ENCODE measurements at places on chromosomes 16 and 17.

DNA sequence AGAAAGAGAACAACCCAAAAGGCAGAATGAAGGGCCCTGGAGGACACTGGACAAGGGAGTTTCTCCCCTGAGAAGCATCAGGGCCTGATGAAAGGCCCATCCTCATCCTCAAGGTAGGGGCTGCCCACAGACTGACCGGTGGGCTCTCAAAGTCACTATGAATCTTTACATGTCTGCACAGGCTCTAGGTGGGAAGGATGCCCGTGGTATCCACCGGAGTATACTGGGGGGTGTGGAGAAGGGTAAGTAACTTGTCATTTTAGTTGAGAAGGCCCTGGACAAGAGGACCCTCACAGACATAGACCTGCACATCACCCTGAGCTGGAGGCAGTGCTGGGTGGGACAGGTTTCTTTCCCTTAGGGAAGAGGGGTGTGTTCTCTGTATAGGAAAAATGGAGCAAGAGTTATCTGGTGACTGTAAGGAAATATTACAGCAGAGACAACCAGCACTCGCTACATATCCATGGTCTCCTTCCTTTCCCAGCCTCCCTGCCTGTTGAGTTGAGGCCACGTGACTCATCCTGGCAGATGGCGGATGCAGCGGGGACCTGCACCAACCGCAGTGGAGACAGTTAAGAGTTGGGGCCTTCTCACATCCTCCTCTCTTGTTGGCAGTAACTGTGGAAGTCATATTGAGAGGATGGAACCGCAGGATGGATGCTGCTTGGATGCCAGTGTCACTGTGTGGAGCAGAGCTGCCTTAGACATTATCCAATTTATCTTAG is 45.6 kb upstream of the KCNJ12 start:
- no peak for DNase-seq

DNA sequence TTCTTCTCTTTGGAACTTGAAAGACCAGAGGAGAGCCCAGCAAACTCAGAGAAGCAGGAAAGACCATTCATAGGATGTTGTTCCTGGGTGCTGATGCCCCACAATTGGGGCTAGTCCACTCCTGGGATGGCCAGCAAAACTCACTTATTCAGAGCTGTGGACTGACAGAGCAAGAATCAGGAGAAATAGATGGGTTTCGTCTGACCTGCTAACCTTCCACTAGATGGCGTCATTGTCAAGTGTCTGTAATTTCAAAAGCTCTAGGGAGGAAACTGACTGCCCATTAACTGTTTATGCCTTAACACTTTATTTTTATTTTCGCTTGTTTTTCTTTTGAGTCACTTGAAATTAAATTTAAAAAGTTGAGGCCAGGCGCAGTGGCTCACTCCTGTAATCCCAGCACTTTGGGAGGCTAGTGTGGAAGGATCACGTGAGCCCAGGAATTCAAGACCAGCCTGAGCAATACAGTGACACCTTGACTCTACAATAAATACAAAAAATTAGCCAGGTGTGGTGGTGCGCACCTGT is 28.7 kb upstream of the MILR1 start:
- DNase-seq: no peak

GRCh38 chr17:80969030-80969673 is 22.5 kb upstream of the CHMP6 start:
- DNase-seq: no peak

- no peak for DNase-seq
These were observed 15.2 kb downstream of the LAT start for GRCh38 chr16:29000019-29000418.

DNA sequence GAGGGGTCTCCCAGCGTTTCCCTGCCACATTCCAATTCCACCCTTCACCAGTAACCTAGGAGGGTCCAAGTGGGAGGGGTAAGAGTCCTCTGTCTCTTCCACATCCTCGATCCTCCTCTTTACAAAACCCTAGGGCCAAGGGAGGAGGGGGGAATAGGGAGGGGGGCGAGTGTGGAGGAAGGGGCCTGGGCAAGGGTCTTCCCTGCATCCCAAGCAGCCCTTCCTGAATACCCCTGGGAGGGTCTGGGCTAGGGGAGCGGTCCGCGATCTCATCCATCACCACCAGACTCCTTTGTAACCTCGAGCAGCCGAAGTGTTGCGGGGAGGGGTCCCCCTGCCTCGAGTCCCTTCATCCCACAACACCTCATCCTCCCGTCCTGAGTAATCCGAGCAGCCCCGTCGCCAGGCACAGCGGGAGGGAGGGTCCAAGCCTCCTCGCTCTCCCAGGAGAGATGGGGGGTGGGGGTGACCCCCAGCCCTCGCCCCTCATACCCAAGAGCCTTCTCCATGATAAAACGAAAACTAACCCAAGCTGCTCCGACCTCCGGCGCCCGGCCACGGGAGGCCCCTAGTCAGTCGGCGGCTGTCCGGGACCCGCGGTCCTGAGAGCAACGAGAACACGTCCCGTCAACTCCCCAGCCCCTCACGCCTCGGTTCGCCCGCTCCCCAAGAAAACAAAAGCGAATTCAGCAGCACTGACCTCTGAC is 502 bp downstream of the SMPD3 start:
- no peak for DNase-seq

DNA sequence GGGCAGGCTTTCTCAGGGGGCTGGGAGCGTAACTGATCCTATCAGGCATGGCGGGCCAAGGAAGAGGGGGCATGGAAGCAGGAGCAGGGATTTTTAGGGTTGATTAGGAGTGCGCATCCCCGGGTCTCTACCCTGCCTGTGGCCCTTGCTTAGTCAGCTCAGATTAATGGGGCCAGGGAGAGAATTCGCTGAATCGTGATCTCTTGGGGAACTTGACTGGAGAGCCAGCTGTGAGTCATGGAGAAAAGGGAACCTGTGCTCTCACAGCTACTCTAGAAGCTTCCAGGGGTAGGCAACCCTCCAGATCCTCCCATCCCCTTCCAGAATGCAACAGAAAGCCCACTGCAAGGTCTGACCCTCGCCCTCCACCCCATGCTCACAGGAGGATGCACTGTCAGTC is 3.6 kb downstream of the FOXN1 start:
- DNase-seq: no peak

GRCh38 chr16:89953671-89954406 is 5.3 kb downstream of the DEF8 start:
- DNase-seq: no peak

- no peak for DNase-seq
These were observed 987 bp upstream of the HASPIN start for GRCh38 chr17:3722716-3723115.

DNA sequence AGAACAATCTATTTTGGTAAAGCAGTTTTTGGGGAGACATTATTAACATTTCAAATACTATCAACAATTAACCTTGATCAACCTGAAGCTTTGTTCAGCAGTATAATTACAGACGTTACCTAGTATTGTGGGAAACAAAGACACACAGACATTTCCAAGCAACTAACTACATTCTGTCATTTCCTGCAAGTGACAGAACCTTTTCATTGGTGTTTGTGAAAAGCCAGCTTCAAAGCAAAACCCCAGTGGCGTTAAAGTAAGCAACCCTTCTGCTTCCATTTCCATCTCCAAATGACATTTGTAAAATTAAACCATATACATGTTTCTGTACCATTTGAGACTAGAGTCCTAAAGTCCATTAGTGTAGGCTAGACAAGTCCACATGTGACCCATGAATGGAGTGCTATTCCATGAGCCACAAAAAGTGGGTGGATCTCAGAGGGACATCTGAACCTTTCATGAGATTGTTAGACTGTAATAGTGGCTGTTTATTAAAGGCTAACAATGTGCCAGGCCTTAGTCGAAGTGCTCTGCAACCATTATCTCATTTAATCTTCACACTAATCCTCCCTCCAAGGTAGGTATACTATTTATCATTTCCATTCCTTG is 101.2 kb downstream of the SSH2 start:
- DNase-seq: no peak

DNA sequence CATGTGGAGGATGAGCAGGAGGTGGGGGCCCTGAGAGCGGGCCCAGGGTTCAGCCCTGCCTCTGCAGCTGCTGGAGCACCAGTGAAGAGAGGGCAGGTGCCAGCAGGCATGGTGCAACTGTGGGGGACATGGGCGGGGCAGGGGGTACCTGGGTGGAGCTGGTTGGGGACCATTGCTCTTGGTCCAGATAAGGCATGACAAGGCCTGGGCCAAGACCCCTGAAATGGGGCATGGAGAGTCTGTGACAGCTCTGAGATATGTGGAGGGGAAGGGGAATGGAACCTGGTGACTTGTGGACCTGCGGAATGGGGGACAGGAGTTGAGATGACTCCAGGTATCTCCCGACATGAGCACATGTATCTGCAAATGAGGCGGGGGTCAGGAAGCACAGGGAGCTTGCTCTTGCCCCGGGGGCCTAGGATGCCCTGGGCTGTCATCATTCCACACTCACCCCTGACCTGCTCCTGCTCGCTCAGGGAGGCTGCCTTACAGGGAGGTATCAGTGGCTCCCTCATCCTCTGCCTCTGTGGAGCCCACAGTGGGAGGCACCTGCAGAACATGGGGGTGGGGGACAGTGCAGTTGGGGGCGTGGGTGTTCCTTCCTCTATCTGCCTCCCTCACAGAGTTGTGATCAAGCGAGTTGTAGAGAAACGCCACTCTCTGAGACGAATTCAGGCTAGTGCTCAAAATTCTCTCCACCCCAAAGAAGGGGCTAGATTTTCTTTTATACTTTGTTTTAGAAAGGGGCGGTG is 40.2 kb downstream of the TMEM235 start:
- DNase-seq: no peak

GRCh38 chr17:44233582-44233981 is 14.1 kb upstream of the UBTF start:
- no peak for DNase-seq

- no peak for DNase-seq
These were observed 61.8 kb downstream of the ARSG start for GRCh38 chr17:68353111-68353521.

DNA sequence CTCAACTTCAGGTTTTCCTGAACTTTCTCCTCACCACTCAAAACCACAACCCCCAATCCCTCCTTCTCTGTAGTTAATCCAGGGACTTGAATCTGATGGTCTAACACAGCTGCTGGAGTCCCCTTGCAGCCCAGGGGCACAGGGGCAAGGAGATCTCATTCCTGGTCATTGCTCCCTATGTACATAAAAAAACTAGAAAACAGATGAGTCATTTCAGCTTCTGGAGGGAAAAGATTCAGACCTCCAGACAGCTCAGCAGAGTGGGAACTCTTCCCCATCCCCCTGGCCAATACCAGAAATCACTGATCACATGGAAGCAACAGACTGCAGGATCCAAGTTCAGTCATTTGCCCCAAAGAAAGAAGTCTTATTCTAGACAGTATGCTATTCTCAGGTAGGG is 62.1 kb downstream of the DYNLRB2 start:
- DNase-seq: no peak

DNA sequence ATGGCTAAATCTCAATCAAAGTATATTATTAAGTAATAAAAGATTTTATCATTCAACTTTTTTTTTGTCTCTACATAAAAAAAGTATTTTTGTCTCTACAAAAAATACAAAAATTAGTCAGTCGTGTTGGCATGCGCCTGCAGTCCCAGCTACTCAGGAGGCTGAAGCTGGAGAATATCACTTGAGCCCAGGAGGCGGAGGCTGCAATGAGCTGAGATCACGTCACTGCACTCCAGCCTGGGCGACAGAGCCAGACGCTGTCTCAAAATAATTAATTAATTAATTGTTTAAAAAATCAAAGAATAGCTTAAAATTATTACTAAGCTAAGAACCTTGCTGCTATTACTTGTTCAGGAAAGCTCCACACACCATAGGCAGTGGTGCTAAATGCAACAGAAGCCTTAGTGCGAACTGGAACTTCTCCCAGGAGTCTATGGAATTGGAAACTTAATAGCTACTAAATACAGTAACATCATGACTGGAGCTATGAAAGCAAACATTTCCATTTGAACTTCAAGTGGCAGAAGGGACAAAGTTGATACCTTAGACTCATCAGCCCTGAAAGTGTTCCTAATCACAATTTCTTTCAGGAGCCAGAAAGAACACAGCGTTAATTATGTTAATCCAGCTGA is 22.6 kb downstream of the ADCY9 start:
- DNase-seq: no peak

- no peak for DNase-seq
These were observed 304.7 kb downstream of the XYLT1 start for GRCh38 chr16:17166095-17166494.

DNA sequence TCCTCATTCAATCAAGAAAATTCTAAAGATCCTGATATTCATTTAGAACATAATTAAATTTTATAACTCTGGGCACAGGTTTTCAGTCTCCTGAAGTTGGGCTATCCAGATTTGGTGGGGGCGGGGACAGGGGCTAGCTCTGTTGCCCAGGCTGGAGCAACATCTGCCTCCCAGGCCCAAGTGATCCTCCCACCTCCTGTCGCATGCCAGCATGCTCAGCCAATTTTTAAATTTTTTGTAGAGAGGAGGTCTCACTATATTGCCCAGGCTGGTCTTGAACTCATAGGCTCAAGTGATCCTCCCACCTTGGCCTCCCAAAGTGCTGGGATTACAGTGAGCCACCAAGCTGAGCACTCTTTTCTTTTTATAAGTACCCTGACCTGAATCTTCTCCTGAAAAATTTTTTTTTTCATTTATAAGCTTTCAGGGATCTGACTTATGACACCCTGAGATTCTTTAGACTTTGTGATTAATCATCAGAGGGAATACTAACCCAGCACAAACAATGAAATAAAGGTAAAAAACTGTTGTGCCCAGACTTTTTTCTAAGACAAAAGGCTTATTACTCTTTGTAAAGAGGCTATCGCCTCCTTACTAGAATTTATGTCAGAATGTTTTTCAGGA is 62.6 kb downstream of the TUBD1 start:
- DNase-seq: no peak

DNA sequence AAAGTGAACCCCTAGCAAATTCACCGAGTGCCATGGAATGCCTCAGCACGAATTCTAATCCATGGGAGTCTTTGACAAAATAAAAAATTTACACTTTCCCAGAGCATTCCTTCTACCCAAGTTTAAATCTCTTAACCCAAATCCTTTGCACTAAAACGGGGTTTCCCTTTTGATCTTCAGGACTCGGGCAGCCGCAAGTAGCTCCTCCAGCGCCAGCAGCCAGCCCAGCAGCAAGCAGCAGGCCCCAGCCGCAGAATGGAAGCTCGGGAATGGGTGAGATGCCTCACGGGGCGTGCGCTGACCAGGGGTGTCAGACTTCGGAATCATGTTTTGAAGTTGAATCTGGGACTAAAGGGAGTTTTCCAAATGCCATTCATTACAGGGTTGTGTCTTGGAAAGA is 42.4 kb downstream of the RPA1 start:
- no peak for DNase-seq

GRCh38 chr17:917391-917811 is 62.2 kb downstream of the NXN start:
- DNase-seq: no peak

GRCh38 chr16:11354407-11354732 is 9.1 kb downstream of the RMI2 start:
- DNase-seq: no peak

DNA sequence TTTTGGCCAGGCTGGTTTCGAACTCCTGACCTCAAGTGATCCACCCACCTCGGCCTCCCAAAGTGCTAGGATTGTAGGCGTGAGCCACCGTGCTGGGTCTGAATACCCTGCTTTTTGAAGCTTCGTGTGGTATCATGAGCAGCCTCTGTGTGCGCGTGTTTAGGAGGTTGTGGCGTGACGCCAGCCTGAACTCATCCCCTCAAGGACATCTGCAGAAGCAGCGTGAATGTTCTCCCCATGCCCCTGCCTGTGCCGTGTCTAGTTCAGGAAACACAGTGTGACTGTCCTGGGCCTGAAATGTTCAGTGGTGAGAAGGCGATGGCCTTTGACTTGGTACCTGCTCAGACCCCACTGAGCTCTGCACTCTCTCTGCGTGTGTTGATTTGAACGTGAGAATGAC is 35.6 kb downstream of the RNF213 start:
- DNase-seq: no peak

All from activated naive CD8-positive, alpha-beta T cell treated with anti-CD3 and anti-CD28 coated beads, Interleukin-2, amount 50 U/mL, for 16 hours (primary cell).